ENCODE measurements at places on chromosomes 2 and 18.

- no peak for DNase-seq
Measured at GRCh38 chr18:54203914-54204313, 20.6 kb downstream of the MBD2 start.

DNA sequence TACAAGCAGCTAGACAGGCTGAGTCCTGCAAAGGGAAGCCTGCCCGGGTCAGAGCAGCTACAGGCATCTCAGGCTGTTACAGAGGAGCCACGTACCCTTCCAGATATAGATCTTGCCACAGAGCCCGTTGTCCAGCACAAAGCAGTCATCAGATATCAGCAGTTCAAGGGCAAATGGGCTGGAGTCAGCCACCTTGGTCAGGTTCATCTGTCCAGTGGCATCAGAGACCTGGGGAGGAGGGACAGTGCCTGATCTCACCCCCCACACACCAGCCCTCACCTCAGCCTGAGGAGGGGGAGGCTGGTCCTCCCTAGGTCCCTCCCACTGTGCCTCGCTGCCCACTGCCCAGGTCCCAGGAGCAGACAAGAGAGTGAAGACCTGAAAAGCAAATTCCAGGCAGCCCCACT is 12.2 kb downstream of the CAPG start:
- DNase-seq: no peak

- peak; percentile 44 for DNase-seq
Measured at GRCh38 chr2:98487806-98488189, 43.1 kb downstream of the INPP4A start.

DNA sequence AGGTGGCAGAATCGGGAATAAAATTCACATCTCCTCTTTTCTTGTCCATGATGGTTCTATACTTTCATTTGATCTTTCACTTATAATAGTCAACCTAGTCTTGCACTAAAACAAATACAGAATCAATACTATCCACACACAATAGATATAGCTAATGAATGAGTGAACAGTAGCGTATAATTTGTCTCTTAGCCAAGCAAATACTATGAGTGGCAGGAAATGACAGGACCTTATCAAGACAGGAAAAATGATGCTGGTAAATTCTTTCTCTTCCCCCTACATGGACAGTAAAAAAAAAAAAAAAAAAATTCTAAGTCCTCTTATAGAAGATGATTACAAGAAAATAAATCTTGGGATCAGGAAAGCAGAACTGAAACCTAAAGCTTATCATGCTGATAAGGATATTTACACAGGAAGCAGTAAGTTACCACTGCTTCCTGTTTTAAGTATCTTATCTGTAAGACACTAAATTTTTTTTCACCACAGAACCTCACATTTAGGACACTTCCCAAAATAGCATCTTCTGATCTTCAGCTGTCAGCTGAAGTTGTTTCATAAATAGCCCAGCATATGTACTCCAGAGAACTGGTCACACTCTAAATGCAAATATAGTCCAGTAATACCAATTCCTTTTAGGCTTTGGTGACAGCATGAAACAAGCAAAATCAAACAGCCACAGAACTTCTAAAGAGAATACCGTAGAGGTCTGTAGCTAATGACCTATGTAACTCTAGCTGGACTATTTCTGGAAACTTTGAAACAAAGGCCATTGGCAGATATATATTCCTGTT is 27.0 kb downstream of the IRS1 start:
- no peak for DNase-seq

DNA sequence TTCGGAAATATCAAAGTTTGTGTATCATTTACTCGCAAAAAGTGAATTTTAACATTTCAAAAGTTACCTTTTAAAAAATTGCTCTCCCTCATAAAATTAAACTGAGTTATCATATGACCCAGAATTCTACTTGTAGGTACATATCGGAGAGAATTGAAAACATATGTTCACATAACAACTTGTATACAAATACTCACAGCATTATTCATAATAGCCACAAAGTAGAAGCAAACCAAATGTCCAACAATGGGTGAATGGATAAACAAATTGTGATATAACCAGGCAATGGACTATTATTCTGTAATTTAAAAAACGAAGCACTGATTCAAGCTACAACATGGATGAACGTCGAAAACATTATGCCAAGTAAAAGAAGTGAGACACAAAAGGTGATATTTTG is 412.0 kb upstream of the TCF4 start:
- DNase-seq: no peak

DNA sequence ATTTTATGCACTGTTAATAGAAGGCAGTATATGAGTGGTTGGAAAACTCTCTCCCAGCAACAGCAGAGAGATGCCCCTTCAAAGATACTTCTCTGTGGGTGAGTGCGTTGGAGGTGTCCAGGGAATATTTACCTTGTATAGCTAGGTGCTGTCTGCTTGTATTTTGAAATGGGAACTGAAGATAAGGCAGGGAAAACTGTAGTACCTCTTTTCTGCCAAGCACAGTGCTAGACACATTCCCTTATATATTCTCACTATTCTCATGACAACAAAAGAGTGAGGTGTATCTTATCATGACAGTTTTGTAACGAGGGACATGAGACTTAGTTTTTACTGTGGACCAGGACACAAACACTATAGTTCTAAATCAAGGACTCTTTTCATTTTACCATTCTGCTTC is 2.1 kb downstream of the TTC39C start:
- no peak for DNase-seq

- DNase-seq: no peak
Measured at GRCh38 chr2:241560883-241561474, 2.4 kb downstream of the BOK start.

GRCh38 chr18:1993866-1994265 is 577.4 kb downstream of the METTL4 start:
- DNase-seq: no peak

DNA sequence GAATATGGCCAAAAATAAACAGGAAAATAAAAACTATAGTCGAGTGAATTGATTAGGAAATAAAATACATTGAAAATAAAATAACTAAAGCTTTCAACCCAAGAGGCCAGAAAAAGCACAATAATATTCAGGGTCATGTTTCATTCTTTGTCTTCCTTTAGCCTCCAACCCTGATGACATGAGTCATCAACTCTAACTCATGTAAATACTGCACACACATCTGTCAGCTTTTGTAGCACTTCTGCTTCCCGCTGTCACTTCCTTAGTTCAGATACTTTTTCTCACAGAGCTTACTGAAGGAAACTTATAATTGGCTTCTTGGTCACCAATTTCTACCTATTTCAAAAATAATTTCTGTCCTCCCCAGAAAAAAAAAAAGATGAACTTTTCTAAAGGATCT is 112.8 kb downstream of the UPP2 start:
- peak; percentile 39 for DNase-seq

DNA sequence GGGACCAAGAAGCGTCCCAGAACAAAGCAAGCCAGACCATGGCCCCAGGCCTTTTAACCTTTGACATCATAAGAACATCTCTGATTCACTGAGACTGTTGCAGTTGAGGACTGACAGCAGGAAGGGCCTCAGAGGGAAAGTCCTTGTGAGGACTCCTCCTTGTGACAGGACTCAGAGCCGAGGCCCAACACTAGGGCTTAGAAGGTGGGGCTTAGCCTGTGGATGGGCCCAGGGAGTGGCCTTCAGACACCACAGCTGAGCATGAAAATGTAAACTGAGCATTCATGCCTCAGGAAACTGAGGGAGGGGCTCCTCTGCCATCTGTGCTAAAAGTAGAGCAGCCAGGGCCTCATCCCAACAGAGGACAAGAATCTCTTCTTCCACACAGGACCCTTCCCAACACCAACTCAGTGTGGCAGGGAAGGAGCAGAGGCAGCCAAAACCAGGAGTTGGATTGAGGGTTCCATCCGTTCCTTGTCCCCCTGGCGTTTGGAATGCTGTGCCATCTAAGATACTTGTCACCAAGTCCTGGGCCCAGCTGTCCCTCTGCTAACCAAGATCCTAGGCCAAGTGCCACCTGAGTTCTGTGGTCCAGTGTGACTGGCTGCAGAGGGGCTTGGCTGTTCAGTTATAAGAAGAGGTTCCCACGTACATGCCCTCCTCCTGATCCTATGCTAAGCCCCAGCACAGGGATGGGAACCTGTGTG is 37.5 kb upstream of the CAB39 start:
- DNase-seq: no peak
